ENCODE measurements at places on chromosomes 1 and 21.
A peak's percentile ranks its signal among the peaks of the same experiment; 100 is the strongest.

DNA sequence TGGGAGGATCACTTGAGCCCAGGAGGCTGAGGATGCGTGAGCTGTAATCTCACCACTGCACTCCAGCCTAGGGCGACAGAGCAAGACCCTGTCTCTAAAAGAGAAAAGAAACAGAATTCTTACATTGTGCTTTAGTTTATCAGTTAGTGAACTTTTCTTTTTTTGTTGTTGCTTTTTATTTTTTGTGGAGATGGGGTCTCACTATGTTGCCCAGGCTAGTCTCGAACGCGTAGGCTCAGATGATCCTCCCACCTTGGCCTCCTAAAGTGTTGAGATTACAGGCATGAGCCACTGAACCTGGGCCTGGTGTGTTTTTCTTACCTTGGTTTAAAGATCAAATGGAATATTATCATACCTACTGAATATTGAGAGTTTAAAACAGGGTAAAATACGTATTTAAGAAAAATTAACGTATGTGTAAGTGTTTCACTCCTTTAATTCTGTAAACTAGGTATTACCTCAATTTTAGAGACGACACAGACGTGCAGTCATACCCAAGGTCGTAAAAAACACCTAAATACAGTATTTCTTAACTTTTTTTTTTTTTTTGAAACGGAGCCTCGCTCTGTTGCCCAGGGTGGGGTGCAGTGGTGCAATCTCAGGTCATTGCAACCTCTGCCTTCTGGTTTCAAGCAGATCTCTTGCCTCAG is 39.6 kb downstream of the KIF1B start:
- no peak for DNase-seq

DNA sequence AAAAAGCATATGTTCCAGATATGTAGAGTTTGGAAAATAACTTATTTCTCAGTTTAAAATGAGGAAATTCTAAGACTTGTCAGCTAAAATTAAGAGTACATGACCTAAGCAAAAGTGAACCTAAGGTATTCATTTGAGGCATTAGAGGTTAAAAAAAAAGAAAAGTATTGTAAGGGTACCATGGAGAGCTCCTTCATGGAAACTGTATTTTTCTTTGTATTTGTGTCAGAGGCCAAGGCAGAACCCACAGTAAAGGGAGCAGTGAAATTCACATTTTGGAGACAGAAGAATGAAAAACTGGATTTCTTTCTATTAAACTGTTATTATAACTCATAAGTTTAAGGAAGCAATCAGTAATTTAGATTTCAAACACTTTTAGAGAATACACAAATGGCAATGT is 1494.8 kb downstream of the KCNT2 start:
- DNase-seq: no peak

DNA sequence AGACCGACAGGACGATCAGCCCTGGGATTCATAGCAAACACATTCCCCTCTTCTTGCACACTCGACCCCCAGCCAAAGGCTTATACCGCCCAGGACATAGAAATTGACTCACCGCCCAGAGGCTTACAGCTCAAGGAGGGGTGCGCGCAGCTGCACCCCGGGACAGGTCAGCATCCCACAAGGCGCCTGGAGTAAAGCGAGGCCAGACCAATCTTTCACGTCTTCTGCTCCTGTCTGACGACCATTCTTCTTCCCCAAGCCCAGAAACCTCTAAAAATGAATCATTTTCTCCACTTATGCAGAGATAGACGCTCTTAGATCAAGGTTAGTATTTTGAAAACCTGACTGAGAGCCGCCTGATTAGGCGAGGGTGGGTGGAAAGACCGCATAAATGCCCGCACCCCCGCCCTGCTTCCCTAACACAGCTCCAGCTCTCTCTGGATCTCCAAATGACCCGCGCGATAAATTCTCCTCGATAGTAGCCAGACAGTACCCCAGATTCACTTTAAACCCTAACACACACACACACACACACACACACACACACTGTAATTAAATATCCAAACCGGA is 1.9 kb upstream of the LHX8 start:
- no peak for DNase-seq

DNA sequence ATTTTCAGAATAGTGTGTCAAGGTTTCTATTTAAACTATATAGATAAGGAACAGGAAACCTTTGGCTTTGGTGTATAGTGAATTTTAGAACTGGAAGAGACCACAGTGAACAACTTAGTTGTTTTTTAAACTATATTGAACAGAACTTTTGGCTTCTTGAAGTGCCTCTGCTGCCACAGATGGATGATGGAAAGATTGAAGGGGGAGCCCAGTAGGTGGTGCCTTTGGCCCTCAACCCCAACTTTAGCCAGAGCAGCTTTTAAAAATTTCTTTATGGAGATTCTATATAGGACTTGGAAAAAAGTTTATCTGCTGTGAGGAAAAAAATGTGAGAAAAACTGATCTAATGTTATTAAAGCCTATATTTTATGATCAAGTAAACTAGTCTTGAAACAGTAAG is 50.2 kb downstream of the SWT1 start:
- DNase-seq: no peak

DNA sequence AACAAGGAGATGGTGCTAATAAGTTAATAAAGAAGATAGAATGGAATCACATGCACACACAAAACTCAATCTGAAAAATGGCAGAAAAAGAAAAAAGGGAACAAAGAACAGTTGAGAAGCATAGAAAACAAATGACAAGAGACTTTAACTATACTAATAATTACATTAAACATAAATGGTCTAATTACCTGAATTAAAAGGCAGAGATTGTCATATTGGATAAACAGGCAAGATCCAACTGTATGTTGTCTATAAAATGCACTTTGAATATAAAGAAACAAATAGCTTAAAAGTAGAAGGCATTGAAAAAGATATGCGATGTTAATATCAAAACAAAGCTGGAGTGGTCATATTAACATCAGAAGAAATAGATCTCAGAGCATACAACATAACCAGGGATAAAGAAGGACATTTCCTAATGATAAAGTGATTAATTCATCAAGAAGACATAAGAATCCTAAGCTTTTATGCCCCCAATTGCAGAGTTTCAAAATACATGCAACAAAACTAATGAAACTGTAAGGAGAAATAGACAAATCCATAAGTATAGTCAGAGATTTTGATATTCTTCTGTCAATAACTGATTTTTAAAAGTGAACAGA is 293.5 kb downstream of the PTPRU start:
- DNase-seq: no peak

GRCh38 chr1:18058206-18058921 is 49.2 kb upstream of the IGSF21 start:
- DNase-seq: no peak

DNA sequence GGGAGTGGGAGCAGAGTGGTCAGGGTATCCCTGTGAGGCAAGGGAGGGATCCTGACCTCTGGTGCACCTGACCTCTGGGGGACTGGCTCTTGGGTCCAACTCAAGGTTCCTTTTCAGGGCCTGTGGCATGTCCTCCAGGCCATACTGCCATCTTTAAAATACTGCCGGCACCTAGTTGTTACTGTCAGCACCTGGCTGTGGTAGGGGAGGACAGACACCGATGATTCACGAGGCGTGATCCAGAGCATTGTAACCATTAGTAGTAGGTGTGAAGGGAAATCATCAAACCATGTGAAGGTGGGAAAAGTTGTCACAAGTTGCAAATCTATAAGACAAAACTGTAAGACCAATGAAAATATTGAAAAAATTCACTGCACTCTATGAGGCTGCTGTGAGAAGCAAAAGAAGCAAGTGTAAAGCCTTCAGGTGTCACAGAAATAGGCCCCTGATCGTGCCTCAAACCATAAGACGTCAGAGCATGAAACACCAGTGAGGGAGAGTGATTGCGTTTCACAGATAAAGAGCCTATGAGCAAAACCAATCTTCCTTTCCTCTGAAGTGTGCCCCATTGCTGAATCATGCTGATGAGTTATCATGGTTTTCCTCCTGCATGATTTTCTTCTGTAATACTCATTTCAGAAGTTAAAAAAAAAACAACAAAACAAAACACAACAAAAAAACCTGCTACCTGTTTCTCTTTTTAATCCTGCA is 55.3 kb downstream of the CDC7 start:
- peak; percentile 75 for DNase-seq

DNA sequence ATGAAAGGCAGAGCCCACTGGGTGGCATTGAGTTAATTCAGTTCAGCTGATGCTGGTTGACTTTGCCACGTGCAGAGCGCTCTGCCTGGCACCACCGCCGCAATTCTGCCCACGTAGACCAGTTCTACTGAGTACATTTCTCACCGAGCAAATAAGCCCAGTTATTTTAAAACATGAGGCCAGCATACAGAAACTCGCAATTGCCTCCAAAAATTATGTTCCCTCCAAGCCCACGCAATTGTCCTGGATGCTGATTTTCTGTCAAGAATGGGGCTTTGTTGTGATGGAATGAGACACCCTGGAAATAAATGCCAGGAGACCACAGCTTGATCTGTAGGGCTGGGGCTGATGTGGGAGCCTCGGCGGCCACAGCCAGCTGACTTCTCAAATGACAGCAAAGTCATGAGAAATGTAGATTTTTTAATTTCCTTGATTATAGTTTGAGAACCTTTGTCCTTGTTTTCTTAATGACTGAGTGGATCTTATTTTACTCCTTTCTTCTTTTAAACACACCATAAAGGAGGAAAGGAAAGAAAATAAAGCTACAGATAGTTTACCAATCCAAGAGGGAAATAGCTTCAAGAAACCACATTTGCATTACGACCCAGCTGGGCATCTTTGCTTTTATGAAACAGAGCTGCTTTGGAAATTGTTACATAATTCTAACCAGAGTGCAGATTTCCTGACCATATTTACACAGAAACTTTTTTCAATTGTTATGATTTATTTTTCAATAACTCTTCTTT is 11.6 kb upstream of the PARP1 start:
- no peak for DNase-seq

- no peak for DNase-seq
These were observed 203.1 kb upstream of the GALNT2 start for GRCh38 chr1:229863651-229864545.

GRCh38 chr1:94926126-94926914 is 590 bp downstream of the CNN3 start:
- DNase-seq: peak; percentile 46

- DNase-seq: no peak
These were observed 26.6 kb downstream of the NIBAN1 start for GRCh38 chr1:184947497-184948256.

DNA sequence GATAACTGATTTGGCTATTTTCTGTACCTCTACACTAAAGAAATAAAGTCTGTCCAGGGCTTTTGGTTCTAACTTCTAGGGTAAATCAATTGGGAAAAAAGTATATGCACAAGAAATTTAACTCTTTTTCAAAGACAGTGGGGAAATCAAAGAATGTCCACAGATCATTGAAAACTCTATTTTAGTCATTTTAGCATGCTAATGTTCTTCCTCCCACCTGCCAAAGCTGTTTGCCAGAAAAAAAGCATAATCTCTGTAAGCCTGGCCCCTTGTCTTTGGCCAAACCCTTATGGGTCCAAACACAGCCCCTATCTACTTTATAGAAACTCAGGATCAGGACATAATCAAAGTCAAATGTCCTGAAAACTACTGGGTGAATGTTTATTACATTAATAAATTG is 302.2 kb upstream of the ESRRG start:
- no peak for DNase-seq

- DNase-seq: no peak
These were observed 5.0 kb downstream of the LHX4 start for GRCh38 chr1:180235077-180235501.

- DNase-seq: no peak
These were observed 187.8 kb downstream of the SLC44A5 start for GRCh38 chr1:75423136-75423535.

GRCh38 chr1:80462006-80462405 is 1338.7 kb upstream of the ADGRL2 start:
- DNase-seq: no peak

GRCh38 chr1:20153000-20153418 is 13.9 kb downstream of the PLA2G2F start:
- DNase-seq: no peak

DNA sequence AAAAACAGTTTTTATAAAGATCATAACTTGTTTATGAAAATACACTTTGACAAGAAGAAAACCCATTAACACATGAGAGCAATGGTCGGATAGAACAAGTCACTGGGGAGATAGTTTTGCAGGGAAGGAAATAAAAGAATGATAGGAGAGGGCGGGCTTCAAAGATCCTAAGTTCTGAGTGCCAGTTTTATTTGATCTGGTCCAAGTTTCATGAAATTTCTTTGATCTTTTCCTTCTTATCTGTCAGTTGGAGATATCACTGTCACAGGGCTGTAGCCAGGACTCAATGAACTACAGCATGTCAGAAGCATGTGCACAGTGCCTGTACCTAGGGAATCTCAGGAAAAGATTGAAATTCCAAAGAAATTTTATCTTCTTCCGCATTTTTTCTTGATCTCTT is 36.5 kb downstream of the CHRM3 start:
- DNase-seq: no peak

- DNase-seq: no peak
These were observed 49.6 kb downstream of the HSF2BP start for GRCh38 chr21:43609501-43610340.

DNA sequence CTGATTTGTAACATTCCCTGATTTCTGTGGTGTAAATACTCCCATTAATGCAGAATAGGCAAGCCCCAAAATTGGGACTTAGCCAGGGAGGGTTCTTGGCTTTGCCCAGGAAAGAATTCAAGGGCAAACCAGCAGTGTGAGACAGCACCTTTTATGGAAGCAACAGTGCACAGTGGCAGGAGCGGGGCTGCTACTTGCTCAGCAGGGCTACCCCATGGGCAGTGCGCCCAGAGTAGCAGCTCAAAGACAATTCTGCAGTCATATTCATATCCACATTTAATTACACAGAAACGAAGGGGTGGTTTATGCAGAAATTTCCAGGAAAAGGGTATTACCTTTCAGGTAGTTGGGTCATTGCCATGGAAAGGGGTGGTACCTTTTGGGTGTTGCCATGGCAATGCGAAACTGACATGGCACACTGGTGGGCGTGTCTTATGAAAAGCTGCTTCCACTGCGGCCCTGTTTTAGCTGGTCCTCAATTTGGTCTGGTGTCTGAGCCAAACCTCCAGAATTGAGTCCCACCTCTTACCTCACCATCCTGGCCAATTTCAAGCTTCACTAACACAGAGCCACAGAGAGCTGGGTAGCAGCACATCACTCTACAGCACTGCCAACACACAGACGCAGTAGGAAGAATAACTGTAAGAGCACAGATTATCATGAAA is 35.9 kb downstream of the FHAD1 start:
- no peak for DNase-seq

GRCh38 chr1:941015-941587 is 17.4 kb downstream of the SAMD11 start:
- DNase-seq: no peak

All from activated naive CD4-positive, alpha-beta T cell treated with anti-CD3 and anti-CD28 coated beads, Interleukin-2, amount 10 ng/mL, durations not matched to agents 7 days and 5 days (primary cell).